ENCODE measurements at places on chromosomes 12 and 14.
A peak's percentile ranks its signal among the peaks of the same experiment; 100 is the strongest.

- H3K36me3 ChIP-seq: no peaks in the 10 kb centered on the region
- H3K27me3 ChIP-seq: no peaks in the 10 kb centered on the region
- no peak overlapping the region for H3K27ac ChIP-seq
- H3K4me1 ChIP-seq: no peaks in the 10 kb centered on the region
Measured at GRCh38 chr14:72024043-72024407, 91.8 kb downstream of the RGS6 start.

DNA sequence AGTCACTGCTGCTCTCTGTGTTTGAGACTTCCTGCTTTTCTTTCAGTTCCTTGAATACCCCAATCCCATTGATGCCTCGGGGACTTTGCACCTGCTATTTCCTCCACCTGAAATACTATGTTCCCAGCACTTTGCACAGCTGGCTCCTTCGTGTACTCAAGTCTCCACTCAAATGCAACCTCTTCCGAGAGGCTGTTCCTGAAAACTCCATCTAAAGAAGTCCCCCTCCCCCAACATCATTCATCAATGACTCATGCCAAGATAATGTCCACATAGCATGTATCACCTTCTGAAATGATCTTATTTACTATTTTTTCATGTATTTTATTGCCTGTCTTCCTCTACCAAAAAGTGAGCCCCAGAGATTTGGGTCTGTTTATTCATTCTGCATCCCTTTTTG, 48.6 kb downstream of the HSPB8 start:
- H3K36me3 ChIP-seq: no peaks in the 10 kb centered on the region
- no peak for DNase-seq
- no peaks in the 10 kb centered on the region for H3K4me1 ChIP-seq
- H3K4me3 ChIP-seq: no peak overlapping the region
- peaks cover 1% of the 10 kb centered on the region for H3K27me3 ChIP-seq

DNA sequence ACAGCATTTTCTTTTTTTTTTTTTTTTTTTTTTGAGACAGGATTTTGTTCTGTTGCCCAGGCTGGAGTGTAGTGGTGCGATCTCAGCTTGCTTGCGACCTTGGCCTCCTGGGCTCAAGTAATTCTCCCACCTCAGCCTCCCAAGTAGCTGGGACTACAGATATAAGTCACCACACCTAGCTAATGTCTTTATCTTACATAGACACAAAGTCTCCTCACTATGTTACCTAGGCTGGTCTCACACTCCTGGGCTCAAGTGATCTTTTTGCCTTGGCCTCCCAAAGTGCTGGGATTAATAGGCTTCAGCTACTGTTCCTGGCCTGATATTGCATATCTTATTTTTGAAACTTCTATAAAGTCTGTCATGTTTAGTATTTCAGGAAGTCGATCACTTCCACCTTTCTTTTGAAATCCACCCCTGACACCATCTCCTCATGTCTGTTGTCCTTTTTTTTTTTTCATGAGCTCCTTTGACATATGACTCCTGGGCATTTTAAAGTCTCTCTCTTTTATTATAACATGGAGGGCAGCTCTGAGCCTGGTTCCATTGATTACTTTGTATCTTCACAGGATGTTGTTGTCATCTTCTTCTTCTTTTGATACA, 5.9 kb upstream of the A2ML1 start:
- H3K27ac ChIP-seq: no peak overlapping the region
- peaks cover 8% of the 10 kb centered on the region for H3K27me3 ChIP-seq
- DNase-seq: no peak
- H3K36me3 ChIP-seq: no peaks in the 10 kb centered on the region
- H3K4me1 ChIP-seq: no peaks in the 10 kb centered on the region
- H3K4me3 ChIP-seq: no peak overlapping the region

DNA sequence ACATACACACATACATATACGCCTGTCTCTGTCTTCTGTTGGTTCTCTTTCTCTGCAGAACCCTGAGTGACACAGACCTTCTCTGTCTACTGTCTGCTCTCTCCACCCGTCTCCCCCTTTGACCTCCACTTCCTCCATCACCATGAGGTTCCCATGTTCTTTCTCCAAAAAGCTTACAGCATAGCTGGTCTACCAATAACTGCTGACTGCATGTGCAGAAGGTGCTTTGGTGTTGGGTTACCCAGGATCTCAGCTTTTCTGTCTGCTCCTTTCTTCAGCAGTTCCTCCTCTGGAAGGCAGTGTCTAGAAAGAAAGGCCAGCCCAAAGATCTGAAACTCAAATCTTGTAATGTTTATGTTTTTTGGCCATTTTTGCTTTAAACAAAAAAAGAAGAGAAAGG, 125.6 kb downstream of the SMOC1 start:
- H3K27ac ChIP-seq: no peak overlapping the region
- H3K4me3 ChIP-seq: no peak overlapping the region
- no peaks in the 10 kb centered on the region for H3K36me3 ChIP-seq
- no peaks in the 10 kb centered on the region for H3K27me3 ChIP-seq
- no peak for DNase-seq
- H3K4me1 ChIP-seq: no peaks in the 10 kb centered on the region

- H3K4me1 ChIP-seq: peaks cover 15% of the 10 kb centered on the region
- H3K36me3 ChIP-seq: peaks cover 3% of the 10 kb centered on the region
- no peaks in the 10 kb centered on the region for H3K27me3 ChIP-seq
- peak overlapping the region; percentile 25 for H3K27ac ChIP-seq
Measured at GRCh38 chr12:76455582-76456345, 103.8 kb downstream of the OSBPL8 start.

- peaks cover 21% of the 10 kb centered on the region for H3K4me1 ChIP-seq
- no peak overlapping the region for H3K4me3 ChIP-seq
- peak; percentile 68 for DNase-seq
- H3K27ac ChIP-seq: no peak overlapping the region
- H3K27me3 ChIP-seq: no peaks in the 10 kb centered on the region
- H3K36me3 ChIP-seq: peaks cover 5% of the 10 kb centered on the region
Measured at GRCh38 chr14:72743626-72744025, 150.3 kb downstream of the DPF3 start.

GRCh38 chr14:46322730-46323403, 328.7 kb downstream of the RPL10L start:
- H3K27me3 ChIP-seq: no peaks in the 10 kb centered on the region
- DNase-seq: no peak
- no peak overlapping the region for H3K27ac ChIP-seq
- H3K4me3 ChIP-seq: no peak overlapping the region

DNA sequence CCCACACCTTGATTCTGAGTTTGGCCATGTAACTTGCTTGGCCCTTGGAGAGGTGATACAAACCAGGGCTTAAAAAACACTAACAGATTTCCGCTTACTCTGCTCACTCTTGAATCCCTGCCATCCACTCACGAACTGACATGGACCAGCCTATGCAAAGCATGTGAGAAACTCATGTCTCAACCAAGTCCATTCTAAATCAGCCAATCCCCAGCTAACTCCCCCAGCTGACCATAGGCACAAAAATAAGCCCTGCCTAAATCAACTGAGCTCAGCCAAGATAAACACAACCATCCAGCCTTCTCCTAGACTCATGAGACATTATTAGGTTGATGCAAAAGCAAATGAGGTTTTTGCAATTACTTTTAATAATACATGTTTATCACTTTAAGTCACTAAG, 353.9 kb upstream of the TBX3 start:
- H3K27me3 ChIP-seq: no peaks in the 10 kb centered on the region
- H3K4me1 ChIP-seq: no peaks in the 10 kb centered on the region
- H3K36me3 ChIP-seq: no peaks in the 10 kb centered on the region
- no peak overlapping the region for H3K4me3 ChIP-seq

GRCh38 chr12:66979251-66979650, 289.9 kb upstream of the CAND1 start:
- DNase-seq: no peak
- no peak overlapping the region for H3K27ac ChIP-seq
- no peaks in the 10 kb centered on the region for H3K36me3 ChIP-seq
- no peaks in the 10 kb centered on the region for H3K27me3 ChIP-seq
- H3K4me3 ChIP-seq: no peak overlapping the region

DNA sequence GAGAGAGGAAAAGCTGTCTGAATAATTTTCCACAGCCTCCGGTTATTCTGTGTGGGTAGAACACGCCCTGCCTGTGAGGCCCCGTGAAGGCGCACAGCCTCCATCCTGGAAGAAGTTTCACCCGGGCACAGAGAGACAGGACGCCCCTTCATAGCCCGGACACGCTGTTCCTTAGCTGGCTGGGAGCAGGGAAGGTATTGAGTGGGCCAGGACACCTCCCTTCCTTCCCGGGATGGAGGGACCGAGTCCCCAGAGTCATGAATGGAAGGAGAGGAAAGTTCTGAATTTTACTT, 135.5 kb downstream of the GCH1 start:
- peaks cover 20% of the 10 kb centered on the region for H3K36me3 ChIP-seq
- H3K4me3 ChIP-seq: no peak overlapping the region
- H3K4me1 ChIP-seq: peaks cover 29% of the 10 kb centered on the region

GRCh38 chr14:74502236-74503019, 8.9 kb downstream of the ISCA2 start:
- no peaks in the 10 kb centered on the region for H3K27me3 ChIP-seq
- peak overlapping the region; percentile 71 for H3K27ac ChIP-seq
- H3K4me1 ChIP-seq: peaks cover 34% of the 10 kb centered on the region
- H3K36me3 ChIP-seq: peaks cover 40% of the 10 kb centered on the region

DNA sequence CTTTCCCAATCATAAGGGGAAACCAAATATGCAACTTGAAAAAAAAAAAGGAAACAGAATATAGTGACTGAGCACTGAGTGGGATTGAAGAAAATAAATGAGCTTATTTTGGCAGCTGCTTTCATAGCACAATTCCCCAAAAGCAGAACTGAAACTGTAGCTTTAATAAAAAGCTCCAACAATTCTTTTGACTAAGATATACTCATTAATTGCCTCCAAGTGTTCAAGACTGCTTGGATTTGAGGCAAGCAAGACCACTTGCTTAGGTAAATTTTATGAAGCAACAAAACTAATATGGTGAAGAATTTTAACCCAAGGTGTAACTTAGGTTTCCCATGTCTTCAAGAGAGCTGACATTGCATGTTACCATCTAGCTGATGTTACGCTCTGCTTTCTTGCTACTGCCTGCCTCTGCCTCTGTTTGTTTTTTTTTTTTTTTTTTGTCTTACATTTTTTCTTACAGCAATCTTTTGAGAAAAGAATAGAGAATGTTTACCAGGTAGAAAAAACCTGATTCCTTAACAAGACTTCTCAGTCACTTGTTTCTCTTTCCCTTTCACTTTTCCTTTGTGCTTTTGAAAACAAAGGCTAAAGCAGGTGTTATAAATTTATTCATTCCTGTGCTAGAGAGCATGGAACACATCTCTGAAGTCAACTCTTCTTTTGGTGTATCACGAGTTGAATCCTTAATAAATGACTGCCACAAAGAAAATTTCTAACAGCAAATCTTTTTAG, 134.4 kb downstream of the BCAT1 start:
- H3K4me3 ChIP-seq: no peak overlapping the region
- H3K36me3 ChIP-seq: peaks cover 66% of the 10 kb centered on the region
- H3K4me1 ChIP-seq: peaks cover 11% of the 10 kb centered on the region

DNA sequence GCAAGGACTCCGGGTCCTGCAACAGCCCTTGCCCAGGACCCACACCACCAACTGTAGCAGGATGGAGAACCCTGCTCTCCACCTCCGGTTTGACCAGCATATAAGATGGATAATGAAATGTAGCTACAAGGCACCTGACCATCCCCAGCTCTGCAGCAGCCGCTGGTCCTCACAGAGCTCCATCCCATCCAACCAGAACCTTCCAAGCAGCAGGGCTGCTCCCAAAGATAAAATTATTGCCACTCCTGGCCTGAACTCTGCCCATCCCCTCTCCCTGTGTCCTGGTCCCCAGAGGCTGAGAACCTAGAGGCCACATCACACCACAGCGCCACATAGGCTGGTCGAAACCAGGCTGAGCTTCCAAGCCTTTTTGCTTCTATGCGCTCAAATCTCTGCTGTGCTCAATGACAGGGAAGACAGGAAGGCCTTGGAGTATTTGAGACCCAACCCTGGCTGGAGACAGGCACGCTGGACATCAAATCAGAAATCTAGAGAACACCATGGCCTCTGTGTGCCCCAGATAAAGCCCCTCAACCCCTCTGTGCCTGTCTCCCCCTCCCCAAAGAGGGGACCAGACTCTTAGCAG, 4.2 kb downstream of the CDK2AP1 start:
- H3K27ac ChIP-seq: peak overlapping the region; percentile 44
- peaks cover 26% of the 10 kb centered on the region for H3K4me1 ChIP-seq
- H3K36me3 ChIP-seq: peaks cover 17% of the 10 kb centered on the region
- H3K4me3 ChIP-seq: no peak overlapping the region

DNA sequence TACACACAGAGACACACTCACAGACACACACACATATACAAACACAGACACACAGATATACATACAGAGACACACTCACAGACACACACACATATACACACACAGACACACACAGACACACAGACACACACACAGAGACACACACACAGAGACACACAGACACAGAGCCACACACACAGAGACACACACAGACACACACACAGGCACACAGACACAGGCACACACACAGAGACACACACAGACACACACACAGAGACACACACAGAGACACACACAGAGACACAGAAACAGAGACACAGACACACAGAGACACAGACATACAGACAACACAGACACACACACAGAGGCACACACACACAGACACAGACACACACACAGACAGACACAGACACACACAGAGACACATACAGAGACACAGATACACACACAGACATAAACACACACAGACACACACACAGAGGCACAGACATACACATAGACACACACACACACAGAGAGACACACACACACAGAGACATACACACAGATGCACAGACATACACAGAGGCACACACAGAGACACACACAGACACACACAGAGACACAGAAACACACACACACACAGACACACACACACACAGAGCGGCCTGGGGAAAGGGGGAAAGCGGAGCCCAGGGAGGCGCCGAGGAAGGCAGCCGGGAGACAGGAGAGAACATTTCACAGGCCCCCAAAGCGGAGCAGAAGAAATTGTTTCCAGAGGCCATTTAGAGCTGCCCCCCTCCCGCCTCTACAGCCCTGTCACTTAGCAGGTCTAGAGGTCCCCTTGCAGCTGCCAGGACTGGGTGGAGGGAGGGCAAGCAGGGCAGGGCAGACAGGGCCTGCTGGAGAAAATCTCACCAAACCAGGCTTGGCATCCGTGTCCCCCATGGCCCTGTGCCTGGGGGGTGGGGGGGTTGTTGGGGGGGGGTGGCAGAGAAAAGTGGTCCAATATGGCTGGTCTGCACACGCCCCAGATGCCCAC, 38.9 kb downstream of the SERPINA3 start:
- no peaks in the 10 kb centered on the region for H3K27me3 ChIP-seq
- no peak overlapping the region for H3K27ac ChIP-seq
- peak; percentile 63 for DNase-seq

DNA sequence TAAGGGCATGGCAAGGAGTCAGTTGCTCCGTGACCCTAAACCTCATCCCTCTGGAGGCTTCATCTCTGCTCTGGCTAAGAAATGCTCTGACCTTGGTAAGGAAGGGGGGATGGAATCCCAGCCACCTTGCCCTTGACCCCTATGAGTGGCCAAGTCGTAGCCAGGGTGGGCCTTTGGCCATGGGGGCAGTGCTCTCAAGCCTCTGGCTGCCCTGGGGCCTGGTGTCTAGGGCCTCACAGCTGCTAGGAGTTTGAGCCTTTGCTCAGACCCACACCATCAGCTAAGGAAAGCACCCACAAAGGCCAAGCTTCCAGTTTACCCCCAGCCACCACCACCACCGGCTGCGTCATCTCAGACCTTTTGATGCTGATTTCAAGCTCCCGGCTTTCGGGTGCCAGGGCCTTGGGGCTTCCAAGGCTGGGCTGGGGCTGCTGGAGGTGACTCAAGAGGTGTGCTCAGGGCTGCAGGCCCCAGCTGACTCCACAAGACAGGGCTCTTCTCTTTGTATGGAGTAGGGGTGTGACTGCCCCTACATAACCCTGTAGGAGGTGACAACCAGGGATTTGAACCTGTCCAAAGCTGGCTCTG, 3.7 kb downstream of the ASB2 start:
- peaks cover 37% of the 10 kb centered on the region for H3K27me3 ChIP-seq
- no peak for DNase-seq
- H3K27ac ChIP-seq: no peak overlapping the region
- no peak overlapping the region for H3K4me3 ChIP-seq

Measured in osteocyte (in vitro differentiated cells).